ENCODE measurements at places on chromosomes 2 and 18.

DNA sequence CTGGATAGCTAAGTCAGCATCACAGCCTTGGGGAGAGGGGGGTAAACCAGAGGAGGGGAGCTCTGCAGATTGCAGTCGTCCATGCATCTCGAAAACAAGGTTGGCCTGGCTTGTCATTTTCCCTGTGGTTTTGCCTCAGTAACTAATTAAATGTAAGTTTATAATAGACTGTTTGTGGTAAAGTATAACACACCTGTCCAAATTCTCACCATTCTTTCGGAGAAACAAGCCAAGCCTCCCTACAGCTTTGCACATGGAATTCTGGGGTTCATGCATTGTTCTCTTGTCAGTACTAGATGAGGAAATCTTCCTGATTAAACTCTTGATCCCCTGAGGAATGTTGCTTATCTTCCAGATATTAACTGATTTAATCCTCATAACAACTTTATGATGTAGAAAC lies 1065.2 kb upstream of the FAM98A start:
- DNase-seq: no peak

GRCh38 chr2:1613731-1614354 lies 130.5 kb downstream of the PXDN start:
- peak; percentile 47 for DNase-seq

DNA sequence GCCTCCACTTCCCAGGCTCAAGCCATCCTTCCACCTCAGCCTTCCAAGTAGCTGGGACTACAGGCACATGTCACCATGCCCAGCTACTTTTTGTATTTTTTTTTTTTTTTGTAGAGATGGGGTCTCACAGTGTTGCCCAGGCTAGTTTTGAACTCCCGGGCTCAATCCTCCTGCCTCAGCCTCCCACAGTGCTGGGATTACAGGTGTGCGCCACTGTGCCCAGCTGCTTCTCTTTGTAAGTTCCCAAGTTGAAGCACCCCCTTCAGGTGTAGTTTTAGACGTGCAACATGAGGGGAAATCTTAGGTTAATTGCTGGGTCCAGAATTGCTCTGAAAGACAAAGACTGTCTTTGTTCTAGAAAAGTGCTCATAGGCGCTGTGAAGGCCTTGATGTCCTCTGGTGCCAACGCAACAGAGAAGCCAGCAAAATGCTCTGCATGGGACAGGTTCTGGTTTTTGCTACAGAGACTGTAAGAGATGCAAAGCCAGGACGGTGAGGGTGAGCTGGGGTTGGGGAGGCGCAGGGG lies 46.6 kb downstream of the RRM2 start:
- DNase-seq: no peak

DNA sequence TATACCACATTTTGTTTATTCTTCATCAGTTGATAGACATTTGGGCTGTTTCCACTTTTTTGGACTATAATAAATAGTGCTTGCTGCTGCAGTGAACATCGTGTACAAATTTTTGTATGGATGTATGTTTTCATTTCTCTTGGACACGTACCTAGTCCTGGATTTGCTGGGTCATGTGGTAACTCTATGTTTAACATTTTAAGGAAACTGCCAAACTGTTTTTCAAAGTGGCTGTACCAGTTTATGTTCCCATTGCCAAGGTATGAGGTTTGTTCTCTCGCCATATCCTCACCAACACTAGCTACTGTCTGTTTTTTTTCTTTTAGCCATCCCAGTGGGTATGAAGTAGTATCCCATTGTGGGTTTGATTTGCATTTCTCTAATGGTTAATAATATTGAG lies 42.5 kb downstream of the GREB1L start:
- DNase-seq: no peak

DNA sequence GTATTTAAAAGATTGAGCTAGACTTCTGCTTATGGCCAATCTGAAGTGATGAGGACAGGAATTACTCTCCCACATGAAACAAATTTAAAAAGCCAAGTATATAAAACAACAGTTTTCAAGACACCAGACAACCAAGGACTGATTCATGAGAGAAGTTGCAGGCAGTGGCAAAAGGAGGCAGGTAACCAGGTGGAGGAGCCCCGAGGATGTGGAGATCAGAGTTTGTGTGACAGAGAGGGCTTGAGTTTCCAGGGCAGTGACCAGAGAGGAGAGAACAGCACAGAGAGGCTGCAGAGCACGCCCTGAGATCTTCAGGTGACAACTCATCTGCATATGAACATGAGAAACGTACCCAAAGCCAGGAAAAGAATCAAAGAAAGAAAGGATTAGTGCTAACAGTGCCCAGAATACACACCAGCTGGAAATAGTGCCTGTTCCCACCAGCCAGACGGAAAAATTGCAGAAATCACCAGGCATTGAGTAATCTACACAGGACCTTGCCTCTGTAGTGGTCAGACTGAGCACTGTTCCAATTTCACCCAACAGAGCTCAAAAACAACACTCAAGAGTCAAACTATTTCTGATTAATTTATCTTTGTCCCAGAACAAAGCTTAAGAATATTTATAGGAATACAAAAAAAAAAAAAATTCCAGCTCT lies 173.1 kb downstream of the SEPTIN10 start:
- DNase-seq: no peak

DNA sequence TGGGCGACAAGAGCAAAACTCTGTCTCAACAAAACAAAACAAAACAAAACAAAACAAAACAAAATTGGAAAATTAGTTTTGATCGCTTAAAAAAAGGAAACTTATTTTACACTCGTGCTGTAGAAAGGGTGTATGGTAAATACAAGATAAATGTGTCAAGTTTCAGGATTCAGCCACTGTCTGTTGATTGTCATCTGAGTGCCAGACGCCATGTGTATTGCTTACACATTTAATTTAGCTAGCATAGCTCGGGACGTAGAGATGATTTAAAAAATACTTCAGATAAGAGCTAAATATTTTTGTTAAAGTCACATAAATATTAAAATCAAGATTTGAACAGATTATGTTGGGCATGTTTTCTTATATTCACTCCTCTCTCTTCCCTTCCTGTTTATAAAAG lies 568.1 kb upstream of the ZNF804A start:
- DNase-seq: no peak

- DNase-seq: no peak
Observed at GRCh38 chr18:57087644-57088376, 59.1 kb upstream of the BOD1L2 start.

GRCh38 chr2:28080911-28081310 lies 190.4 kb downstream of the BABAM2 start:
- peak; percentile 82 for DNase-seq

DNA sequence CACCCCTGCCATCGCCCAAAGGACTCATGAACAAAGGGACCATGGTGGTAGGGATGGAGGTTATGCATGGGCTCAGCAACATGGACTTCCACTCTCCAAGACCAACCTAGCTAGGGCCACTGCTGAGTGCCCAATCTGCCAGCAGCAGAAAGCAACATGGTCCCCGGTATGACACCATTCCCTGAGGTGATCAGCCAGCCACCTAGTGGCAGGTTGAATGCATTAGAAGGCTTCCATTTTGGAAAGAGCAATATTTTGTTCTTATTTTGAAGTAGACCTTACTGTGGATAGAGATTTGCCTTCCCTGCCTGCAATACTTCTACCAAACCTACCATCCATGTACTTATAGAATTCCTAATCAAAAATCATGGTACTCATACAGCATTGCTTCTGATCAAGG lies 99.8 kb downstream of the METTL4 start:
- no peak for DNase-seq

DNA sequence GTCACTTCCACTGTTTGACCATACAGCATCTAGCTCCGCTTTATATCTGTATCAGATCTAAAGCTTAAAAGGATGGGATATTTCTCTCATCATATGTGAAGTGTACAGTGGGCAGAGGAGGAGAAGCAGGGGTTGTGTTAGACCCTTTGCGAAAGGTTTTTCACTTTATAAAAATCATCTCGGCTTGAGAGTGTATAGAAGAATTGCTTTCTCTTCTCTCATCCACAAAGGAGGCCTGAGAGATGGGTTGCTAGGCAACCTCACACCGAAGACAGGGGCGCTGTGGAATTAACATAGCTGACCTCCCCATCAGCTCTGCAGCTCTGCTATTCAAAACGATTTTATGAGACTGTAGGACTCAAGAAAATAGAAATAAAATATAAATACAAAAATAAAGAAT lies 70.2 kb upstream of the GALNT3 start:
- DNase-seq: no peak

DNA sequence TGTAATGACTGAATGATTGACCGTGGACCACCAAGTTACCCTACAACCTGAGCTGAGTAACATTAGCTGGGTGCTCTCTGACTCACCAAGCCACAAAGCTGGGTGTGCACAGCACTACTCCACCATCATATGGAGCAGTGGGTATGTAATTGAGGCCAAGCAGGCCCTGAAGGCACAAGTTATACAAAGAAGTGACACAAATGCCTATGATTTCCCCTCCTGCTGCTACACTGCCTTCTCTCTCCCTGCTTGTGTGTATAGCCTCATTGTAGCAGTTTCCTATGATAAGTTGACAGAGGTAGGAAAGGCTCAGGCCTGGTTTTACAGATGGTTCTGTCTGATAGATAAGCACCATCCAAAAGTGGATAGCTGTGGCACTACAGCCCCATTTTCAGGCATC lies 1327.2 kb upstream of the DDX18 start:
- DNase-seq: no peak

GRCh38 chr2:24708537-24709152 lies 84.5 kb downstream of the PTRHD1 start:
- DNase-seq: peak; percentile 60

GRCh38 chr2:180359522-180360282 lies 352.6 kb upstream of the CWC22 start:
- DNase-seq: no peak

DNA sequence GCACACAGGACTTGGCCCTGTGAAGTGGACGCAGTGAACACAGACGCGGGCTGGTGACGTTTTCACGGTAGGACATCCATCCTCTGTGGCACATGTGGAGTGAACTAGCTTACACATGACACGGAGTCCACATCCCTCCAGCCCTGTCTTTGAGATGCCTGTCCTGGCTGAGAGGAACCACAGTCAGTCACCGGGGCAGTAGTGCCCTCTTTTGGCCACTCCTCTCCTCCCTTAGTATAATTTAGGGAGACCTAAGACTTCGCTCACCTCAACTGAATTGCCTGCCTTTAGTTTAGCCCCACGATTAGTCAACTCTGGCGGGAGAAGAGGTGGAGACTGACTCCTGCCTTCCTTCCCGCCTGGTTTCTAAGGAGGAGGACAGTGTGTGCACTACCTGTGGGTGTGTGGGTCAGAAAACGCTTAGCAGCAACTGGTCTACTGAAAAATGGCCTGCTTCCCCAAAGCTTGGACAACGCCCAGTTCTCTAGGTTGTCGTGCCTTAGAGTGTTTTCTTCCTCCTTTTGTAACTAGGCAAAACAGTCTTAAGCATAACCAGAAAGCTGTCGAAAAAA lies 70.6 kb downstream of the MBP start:
- DNase-seq: no peak

GRCh38 chr2:172253190-172254052 lies 150.7 kb upstream of the DLX2 start:
- peak; percentile 96 for DNase-seq

- no peak for DNase-seq
Observed at GRCh38 chr2:14826518-14826917, 194.0 kb downstream of the LRATD1 start.

GRCh38 chr2:230986520-230987136 lies 9.3 kb upstream of the SPATA3 start:
- no peak for DNase-seq

- peak; percentile 75 for DNase-seq
Observed at GRCh38 chr2:28810384-28811285, at the start of gene SPDYA. Gene SPDYA (plus strand): TSS chr2:28810834. CDS start chr2:28816015, 5,181 bp downstream.

GRCh38 chr2:200687922-200688920 lies 102.4 kb downstream of the AOX1 start:
- DNase-seq: no peak

DNA sequence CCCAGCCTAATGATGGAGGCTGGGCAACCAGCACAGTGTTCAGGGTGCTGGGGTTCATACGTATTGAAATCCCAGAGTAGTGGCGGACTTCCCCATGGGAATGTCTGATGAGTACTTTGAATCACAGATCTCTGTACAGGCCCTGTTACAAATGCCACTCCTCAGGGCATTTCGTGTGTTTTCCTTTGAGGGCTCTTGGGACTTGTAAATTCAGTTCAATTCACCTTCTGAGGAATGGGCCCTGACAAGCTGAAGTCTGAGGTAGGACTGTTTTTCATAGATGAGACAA lies 288 bp upstream of the RDH14 start:
- no peak for DNase-seq

DNA sequence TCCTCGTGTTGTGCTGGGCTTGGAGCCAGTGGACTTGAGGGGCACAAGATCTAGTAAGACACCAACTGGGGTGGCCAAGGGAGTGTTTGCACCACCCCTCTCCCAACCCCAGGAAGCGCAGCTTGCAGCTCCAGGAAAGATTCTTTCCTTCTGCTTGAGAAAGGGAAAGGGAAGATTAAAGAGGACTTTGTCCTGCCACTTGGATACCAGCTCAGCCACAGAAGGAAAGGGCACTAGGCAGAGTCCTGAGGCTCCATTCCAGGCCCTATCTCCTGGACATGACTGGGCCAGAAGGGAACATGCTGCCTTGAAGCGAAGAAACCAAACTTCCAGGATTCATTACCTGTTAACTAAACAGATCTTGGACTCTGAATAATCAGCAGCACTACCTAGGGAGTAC lies 44.9 kb upstream of the UGP2 start:
- no peak for DNase-seq

DNA sequence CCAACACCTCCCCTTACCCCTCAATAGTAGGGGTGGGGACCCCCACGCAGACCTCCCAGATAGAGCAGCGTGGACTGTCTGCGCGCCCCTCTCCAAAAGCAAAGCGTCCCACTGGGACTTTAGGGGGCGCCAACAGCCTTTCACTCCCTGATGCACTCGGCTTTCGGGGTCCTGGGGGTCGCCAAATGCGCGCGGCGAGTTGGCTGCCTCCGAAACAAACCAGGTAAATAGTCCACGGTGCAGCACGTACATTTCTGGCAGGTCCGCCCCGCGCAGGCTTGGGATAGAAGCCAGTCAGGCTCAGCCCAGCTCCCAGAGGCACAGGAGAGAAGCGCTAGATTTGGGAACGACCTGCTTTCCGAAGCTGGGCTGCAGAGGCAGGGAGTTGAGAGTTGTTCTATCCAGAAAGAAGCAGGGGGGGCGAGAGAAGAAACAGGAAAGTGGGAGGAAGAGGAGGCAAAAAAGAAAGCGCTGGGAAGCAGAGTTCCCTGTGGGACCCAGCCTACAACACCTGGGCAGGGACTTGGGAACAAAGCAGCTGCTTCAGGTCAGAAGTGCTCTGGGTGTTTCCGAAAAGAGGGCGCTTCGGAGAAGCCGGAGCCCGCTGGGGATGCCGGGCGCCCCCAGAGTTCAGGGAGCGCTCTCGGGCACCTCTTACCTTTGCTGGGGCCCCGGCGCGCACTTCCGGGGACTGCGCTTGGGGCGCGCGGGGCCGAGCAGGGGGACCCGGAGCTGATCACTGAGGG lies 544 bp downstream of the EVA1A start:
- DNase-seq: peak; percentile 66

GRCh38 chr18:48889115-48889941 lies 61.4 kb downstream of the SMAD7 start:
- DNase-seq: no peak

- DNase-seq: peak; percentile 9
Observed at GRCh38 chr2:11553661-11554398, 20.0 kb downstream of the GREB1 start.
